ENCODE measurements at places on chromosomes 7 and 10.

GRCh38 chr7:107167483-107168232 lies 1.1 kb upstream of the HBP1 start:
- peak; percentile 88 for DNase-seq

GRCh38 chr7:22301790-22302189 lies 55.2 kb downstream of the RAPGEF5 start:
- DNase-seq, result no peak

GRCh38 chr10:12489357-12489756 lies 140.0 kb downstream of the CAMK1D start:
- no peak for DNase-seq

GRCh38 chr7:78052112-78052511 lies 253.5 kb downstream of the PHTF2 start:
- peak; percentile 41 for DNase-seq

DNA sequence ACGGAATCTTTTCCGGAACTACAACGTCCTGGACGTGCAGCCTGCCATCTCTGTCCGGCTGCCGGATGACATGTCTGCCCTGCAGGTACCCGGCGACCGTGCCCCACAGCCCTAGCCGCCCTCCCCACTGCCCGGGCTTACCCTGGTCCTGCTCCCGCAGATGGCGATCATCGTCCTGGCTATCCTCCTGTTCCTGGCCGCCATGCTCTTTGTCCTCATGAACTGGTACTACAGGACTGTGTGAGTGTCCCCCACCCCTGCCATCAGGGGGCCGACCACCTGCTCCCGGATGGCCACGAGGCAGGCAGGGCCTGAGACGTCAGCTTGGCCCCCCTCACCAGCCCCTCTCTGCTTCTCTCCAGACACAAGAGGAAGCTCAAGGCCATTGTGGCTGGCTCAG lies 38.0 kb upstream of the VSIR start:
- DNase-seq, result no peak

- no peak for DNase-seq
These were observed 9.0 kb upstream of the RSBN1L start for GRCh38 chr7:77687100-77687746.

- no peak for DNase-seq
These were observed 34.8 kb upstream of the MKI67 start for GRCh38 chr10:128161031-128161430.

- DNase-seq, result no peak
These were observed 1.1 kb downstream of the NANOS1 start for GRCh38 chr10:119030421-119031250.

- no peak for DNase-seq
These were observed 166.5 kb upstream of the GNAI1 start for GRCh38 chr7:79968077-79968648.

- no peak for DNase-seq
These were observed 5.6 kb upstream of the ING3 start for GRCh38 chr7:120944826-120945562.

DNA sequence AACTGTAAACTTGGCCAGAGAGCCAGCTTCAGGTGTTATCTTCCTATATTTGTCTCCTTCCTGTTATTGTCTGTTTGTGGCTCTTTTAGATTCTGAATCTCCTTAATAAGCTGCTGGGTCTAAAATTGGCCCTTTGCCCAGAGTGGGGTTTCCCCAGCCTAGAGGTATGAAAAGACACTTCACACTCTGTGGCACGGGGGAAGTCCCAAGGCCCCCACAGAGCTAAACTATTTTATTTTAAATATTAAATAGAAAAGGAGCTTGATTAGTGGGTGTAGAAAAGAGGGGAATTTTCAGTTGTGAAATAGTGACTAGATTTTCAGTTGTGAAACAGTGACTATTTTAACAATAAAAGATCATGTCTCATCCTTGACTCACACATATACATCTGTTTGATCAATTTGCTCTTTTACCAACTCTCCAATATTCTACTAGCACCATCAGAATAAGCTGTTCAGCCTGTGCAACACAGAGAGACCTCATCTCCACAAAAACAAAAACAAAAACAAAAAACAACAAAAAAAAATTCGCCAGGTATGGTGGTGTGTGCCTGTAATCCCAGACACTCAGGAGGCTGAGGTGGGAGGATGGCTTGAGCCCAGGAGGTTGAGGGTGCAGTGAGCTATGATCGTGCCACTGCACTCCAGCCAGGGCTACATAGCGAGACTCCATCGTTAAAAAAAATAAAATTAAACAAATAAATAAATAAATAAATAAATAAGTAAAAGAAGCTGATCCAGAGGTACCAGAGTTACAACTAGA lies 24.9 kb upstream of the ADO start:
- no peak for DNase-seq

DNA sequence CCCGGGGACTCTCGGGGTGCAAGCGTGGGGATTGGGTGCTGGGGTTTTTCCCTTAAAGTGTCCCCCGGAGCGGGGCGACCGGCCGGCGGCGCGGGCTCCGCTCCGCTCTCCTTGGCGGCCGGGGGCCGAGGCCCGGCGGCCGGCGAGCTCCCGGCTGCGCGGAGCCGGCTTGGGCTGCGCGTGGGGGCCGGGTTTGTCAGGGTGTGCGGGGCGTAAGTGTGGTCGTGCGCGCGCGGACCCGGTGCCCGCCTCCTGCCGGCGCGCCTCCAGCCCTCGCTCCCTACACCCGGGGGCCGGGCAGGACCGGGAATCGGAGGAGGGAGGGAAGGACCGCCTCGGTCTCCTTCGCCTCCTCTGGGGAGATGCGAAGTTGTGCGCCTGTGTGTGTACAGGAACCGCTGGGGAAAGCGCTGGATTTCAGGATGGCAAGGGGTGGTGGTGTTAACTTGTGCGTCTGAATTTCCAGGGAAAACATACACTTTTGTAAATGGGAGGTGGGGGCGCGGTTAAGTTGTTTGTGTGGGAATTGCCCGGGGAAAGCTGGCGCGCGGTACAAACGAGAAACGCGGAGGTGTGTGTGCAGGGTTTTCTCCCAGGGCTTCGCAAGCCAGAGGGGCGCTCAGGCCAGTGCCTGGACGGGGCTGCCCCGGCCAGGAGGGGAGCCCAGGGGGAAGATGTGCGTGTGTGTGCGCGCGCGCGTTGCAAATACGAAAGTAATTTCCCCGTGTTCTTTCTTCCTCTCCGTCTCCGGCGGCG lies 737 bp downstream of the ZMIZ1 start:
- DNase-seq, result no peak

GRCh38 chr7:10225275-10225674 lies 748.4 kb upstream of the PHF14 start:
- DNase-seq, result no peak

- DNase-seq, result no peak
These were observed 734 bp upstream of the VGF start for GRCh38 chr7:101165958-101166647.

GRCh38 chr7:2928613-2929311 lies 84.7 kb upstream of the GNA12 start:
- peak; percentile 71 for DNase-seq

- no peak for DNase-seq
These were observed 45.2 kb upstream of the DMTF1 start for GRCh38 chr7:87106974-87107612.

GRCh38 chr10:54708021-54708420 lies 93.0 kb downstream of the PCDH15 start:
- DNase-seq, result no peak

DNA sequence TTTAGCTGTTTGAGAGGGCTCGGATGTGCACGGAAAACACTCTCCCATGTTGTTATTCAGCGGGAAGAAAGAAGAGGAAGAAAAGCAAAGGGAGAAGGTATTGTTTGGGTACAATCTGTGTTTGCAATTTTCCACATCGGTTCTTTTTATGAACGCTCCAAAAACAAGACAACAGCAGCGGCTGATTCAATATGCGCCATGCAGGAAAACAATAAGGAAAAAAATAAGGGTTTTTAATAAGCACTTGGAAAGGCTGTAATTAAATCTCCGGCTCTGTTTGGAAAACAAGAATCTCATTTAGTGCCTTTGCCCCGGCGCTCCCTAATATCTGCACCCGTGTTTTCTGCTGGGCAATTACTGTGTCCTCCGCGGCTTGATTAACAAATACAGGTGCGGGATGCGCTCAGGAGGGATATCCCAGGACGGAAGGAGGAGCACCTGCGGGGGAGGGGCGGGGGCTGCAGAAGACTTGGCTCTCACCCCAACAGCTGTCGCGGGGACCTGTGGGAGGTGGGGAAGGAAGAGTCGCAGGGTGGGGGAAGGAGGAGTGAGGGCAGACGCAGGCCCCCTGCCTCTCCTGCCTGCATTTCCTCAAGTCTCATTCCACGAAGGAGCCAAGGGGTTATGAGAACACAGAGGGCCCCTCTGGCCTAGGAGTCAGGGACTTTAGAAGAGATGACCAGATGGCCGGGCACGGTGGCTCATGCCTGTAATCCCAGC lies 181.5 kb upstream of the PODXL start:
- DNase-seq, result no peak

DNA sequence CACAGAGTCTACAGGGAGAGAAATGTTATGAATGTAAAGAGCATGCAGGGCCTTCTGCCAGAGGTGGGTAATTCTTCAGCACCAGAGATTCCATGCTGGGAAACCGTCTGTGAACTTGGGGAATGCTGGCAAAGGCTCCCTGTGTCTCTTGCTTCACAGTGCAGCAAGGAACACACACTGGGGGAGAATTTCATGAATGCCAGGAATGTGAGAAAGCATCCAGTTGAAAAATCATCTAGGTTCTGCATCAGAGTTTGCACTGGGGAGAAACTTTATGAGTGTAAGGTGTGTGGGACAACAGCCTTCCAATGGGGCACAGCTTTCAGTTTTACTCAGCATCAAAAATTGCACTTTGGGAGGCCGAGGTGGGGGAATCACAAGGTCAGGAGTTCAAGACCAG lies 224.3 kb upstream of the IGFBP3 start:
- DNase-seq, result no peak

DNA sequence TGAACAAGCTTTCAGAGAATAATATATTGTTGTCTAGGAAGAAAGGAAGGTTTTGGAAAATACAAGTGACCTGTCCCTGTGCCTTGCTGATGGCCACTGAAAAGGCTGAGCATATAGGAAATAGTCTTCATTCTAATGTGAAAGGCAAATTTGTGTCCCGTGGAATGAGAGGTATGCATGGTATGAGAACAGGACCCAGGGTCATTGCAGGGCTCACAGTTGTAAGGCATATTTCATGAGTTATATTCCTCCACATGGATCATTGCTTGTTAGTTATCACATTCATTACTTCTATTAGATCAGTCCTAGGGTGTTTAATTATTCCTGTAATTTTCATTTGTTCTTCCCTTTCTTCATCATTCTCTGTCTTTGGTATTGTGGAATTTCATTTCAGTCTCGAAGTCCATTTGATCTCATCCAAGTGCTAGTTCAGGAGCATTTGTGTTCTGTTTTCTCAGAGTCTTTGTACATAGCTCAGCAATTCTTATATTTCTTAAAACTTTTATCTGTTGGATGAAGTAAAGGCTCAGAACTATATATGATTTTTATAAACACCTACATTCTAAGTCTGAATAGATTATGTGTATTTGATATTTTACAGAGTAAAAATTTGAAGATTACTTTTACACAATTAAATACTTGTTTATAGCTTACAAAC lies 39.4 kb upstream of the ARHGAP21 start:
- no peak for DNase-seq

DNA sequence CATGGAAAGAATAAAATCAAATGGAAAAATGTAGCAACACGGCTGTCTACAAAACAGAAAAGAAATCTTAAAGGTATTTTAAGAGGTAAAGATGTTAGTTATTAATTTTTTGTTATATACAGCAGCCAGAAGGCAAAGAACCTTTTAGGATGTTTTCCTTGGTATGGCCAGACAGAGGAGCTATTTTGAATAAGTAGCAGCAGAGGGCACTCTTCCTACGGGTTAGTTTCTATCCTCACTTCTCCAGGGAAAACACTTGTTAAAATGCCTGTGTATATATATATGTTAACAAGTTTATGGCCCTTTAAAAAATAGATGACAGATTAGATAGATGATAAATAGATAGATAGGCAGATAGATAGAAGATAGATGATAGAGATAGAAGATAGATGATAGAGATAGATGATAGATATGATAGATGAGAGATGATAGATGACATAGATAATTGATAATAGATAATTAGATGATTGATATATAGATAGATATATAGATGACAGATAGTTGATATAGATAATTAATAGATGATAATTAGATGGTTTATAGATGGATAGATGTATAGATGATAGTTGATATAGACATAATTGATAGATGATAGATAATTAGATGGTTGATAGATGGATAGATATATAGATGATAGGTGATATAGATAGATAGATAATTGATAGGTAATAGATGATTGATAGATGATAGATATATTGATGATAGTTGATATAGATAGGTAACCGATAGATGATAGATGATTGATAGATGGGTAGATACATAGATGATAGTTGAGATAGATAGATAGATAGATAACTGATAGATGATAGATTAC lies 57.8 kb upstream of the WIPF3 start:
- DNase-seq, result peak; percentile 71

DNA sequence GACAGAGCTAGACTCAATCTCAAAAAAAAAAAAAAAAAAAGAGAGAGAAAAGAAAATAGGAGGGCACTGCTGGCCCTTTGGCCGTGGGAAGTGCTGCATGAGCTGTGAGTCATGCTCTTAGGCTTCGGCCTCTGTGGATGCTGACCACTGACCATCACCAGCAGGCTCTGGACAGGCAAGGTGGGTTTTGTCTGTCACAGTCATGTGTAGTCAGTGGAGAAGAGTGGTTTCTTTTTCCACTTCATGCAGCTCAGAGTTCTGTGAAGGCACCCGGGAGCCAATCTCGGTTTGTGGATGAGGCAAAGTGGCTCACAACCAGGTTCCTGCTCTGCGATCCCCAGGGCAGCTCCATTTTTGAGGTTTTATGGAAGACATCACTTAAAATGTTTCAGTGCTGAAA lies 58.1 kb downstream of the PRTFDC1 start:
- DNase-seq, result no peak

GRCh38 chr10:15744217-15744865 lies 24.6 kb upstream of the ITGA8 start:
- DNase-seq, result no peak

- no peak for DNase-seq
These were observed 680.2 kb downstream of the CCSER2 start for GRCh38 chr10:85008488-85009184.

DNA sequence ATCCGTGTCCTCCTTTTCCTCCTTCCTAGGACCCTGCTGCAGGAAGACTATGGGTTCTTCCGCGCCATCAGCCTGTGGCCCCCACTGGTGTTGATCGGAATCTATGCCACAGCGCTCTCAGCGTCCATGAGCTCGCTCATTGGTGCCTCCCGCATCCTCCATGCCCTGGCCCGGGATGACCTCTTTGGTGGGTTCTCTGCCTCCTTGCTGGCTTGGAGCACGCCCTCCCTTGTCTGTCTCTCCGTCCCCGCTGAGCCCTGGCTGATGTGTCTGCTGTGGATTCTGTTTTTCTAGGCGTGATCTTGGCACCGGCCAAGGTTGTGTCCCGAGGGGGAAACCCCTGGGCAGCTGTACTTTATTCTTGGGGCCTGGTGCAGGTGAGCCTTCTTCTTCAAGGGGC lies 7.3 kb upstream of the TRIP6 start:
- DNase-seq, result no peak
